ENCODE measurements at places on chromosomes 11 and 22. TPM values are rescaled to one million over a fixed set of nuclear protein-coding genes. Genes with fewer than 3 reads are reported as not detected.

GRCh38 chr22:16824716-16825687 lies at the start of gene XKR3:
TSS of gene XKR3 (minus strand) at chr22:16825411. CDS start at chr22:16808073, 17,338 bp downstream.
- no peak within 1 kb of the TSS for H3K27ac ChIP-seq
- H3K27me3 ChIP-seq = no peaks in the 10 kb centered on the region
- H3K36me3 ChIP-seq = no peaks in the 10 kb centered on the region
- H3K4me1 ChIP-seq = no peaks in the 10 kb centered on the region

DNA sequence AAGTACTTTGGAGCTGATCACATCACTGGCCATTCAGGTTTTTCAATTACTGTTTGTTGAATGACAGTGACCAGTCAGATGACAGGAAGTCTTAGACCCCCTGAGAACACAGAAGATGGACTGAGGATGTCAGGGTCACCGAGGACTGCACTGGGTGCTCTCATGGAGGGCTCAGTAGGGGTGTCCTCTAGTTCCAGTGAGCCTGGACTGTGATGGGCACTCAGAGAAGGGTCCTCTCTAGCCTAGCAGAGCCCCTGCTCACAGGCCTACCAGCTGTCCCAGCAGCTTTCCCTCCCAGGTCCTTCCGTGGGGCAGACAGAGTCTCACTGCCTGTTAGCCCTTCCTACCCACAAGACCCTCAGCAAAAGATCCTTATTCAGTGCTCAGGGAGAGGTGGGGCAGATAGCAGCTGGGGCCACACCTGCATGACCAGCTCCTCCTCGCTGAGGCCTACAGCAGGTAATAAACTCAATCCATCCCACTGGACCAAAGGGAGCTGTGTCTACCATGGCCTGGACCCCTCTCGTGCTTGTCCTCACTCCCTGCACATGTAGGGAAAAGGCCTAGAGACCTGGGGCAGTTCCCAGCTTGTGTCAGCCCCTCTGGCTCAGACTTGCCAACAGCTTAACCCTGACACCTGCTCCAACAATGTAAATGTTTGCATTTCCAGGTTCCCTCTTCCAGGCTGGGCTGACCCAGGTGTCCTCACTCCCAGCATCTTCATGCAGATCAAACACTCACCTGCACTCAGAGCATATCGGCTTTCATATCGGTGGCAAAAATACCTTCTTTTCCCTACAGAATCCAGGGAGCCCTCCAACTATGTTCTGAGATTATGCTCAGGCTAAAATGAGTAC lies 25.2 kb upstream of the VPREB1 start:
- no peak for DNase-seq
- no peak overlapping the region for H3K4me3 ChIP-seq
- H3K36me3 ChIP-seq = no peaks in the 10 kb centered on the region
- H3K4me1 ChIP-seq = no peaks in the 10 kb centered on the region
- no peak overlapping the region for H3K27ac ChIP-seq

- DNase-seq = no peak
- H3K4me1 ChIP-seq = peaks cover 52% of the 10 kb centered on the region
- H3K36me3 ChIP-seq = no peaks in the 10 kb centered on the region
Measured at GRCh38 chr11:117094776-117095175, 3.5 kb downstream of the SIK3 start.

- peaks cover under 1% of the 10 kb centered on the region for H3K36me3 ChIP-seq
- H3K27ac ChIP-seq = no peak overlapping the region
- no peaks in the 10 kb centered on the region for H3K4me1 ChIP-seq
- no peak for DNase-seq
Measured at GRCh38 chr11:113334183-113334582, 19.8 kb downstream of the TTC12 start.

DNA sequence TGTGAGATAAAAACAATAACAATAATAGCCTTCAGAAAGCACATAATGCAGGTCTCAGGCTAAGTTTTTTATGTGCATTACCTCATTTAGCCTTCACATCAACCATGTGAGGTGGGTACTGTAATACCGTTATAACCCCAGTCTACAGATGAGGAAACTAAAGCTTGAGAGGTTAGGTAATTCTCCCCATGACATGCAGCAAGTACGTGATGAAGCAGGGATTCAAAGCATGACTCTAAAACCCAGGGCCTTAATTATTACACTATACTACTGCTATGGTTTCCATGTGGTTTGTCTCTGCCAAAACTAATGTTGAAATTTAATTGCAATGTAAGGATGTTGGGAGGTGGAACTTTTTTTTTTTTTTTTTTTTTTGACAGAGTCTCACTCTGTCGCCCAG lies 37.7 kb upstream of the FDX1 start:
- no peaks in the 10 kb centered on the region for H3K27me3 ChIP-seq
- no peaks in the 10 kb centered on the region for H3K36me3 ChIP-seq
- DNase-seq = no peak
- no peak overlapping the region for H3K27ac ChIP-seq

DNA sequence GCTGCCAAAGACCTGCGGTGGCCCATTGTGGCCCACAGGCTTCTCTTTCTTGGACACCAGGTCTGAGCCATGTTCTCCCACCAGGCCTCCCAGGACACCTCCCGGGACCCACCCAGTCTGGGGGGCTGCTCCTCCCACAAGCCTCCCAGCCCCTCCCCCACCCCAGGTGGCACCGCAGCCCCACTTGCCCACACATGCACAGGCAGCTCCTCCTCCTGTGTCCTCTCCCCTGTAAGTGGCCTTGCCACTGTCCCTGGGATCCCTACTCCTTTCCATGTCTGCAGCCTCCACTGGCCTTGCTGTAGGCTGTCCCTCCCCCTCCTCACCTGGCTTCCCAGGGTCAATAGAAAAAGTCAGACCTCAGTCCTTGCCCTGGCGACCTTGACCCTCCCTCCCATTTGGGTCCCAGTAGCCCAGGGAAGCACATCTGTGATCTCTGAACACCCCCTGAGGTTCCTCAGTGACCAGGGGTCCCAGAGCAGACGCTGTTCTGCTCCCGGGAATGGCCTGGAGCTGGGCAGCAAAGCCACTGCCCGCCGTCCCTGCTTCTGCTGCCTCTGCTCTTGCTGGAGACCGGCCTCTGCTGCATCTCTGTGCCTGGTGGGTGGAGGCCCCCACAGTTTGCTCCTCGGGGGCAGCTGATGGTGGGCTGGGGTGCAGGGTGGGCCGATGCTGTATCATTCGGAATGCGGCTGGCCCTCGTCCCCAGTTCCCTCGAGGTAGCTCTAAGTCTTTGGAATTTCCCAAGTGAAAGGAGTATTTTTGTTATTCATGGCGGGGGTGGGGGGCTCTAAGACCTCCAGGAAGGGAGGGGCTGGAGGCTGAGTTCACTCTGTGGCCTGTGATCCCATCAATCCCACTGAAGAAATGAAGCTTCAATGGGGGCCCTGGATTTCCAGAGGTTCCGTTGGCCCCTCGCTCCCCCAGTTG lies 43.6 kb downstream of the ARHGAP8 start:
- H3K4me1 ChIP-seq = no peaks in the 10 kb centered on the region
- H3K27ac ChIP-seq = no peak overlapping the region
- H3K4me3 ChIP-seq = no peak overlapping the region
- no peaks in the 10 kb centered on the region for H3K36me3 ChIP-seq

- H3K27me3 ChIP-seq = no peaks in the 10 kb centered on the region
- H3K4me3 ChIP-seq = no peak overlapping the region
- no peak overlapping the region for H3K27ac ChIP-seq
- H3K4me1 ChIP-seq = no peaks in the 10 kb centered on the region
- no peak for DNase-seq
Measured at GRCh38 chr11:47057365-47057764, 119.3 kb downstream of the ARFGAP2 start.

DNA sequence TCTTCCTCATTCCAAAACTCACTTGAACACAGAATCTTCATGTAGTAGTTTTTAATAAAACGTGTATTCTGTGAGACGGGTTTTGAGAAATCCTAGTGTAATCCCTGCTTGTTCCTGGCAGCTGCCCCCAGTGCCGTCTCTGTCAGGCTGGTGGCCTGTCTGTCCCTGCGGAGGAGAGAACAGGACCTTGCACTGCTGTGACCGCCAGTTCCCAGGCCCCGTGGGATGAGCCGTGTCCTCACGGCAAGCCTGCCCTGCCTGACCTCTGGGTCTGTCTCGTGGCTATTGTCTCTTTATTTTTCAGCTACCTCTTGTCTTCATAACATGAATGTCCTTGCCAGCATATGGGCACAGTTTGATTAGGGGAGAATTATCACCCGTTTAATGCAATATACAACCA lies 535.5 kb upstream of the B3GAT1 start:
- DNase-seq = no peak
- H3K4me3 ChIP-seq = no peak overlapping the region
- H3K36me3 ChIP-seq = no peaks in the 10 kb centered on the region
- H3K27me3 ChIP-seq = no peaks in the 10 kb centered on the region
- peaks cover 8% of the 10 kb centered on the region for H3K4me1 ChIP-seq
- H3K27ac ChIP-seq = no peak overlapping the region

- no peak overlapping the region for H3K27ac ChIP-seq
- peaks cover 35% of the 10 kb centered on the region for H3K27me3 ChIP-seq
- no peak overlapping the region for H3K4me3 ChIP-seq
- DNase-seq = no peak
- peaks cover 16% of the 10 kb centered on the region for H3K4me1 ChIP-seq
Measured at GRCh38 chr11:2420502-2421225, 20.1 kb downstream of the TSSC4 start.

DNA sequence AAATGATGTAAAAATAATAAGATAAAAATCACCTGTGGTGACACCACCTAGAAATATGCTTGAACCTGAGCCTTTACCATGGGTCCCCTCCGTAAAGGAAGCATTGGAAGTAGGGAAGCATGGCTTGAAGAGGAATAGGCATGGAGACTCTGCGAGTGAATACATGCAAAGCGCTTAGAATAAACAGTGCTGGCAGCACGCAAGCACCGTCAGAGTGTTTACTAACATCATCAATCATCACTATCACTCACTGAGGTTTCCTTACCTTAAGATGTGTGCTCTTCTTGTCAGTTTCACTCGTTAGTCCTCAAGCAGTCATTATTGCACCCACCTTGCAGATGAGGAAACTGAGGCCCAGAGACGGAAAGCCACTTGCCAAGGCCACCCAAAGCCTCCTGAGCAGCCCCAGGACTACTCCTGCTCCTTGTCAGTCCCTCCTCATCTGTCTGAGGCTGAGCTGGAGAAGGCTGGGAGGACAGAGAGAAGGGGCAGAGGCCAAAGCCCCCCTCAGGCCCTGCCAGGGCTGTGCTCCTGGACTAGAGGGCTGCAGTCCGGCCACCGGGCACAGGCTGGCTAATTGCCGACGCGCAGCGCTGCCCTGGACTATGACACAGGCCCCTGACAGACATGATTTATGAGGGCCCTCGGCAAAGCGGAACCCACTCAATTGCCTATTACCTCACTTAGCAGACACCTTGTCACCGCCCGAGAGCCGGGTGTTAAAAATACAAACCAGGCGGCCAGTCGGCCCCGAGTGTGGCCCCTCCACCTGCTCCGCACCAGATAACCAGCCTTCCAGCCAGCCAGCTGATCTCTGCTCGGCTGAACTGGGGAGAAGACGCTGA lies 168.9 kb downstream of the MN1 start:
- no peak overlapping the region for H3K27ac ChIP-seq
- H3K36me3 ChIP-seq = no peaks in the 10 kb centered on the region
- no peak overlapping the region for H3K4me3 ChIP-seq

GRCh38 chr11:745428-745827 lies 1.8 kb upstream of the TALDO1 start:
- H3K27ac ChIP-seq = no peak overlapping the region
- H3K4me3 ChIP-seq = no peak overlapping the region
- DNase-seq = no peak

GRCh38 chr11:73576185-73576614 lies 21.7 kb downstream of the FAM168A start:
- no peak overlapping the region for H3K27ac ChIP-seq
- H3K27me3 ChIP-seq = no peaks in the 10 kb centered on the region
- no peaks in the 10 kb centered on the region for H3K4me1 ChIP-seq
- no peak for DNase-seq
- no peak overlapping the region for H3K4me3 ChIP-seq

DNA sequence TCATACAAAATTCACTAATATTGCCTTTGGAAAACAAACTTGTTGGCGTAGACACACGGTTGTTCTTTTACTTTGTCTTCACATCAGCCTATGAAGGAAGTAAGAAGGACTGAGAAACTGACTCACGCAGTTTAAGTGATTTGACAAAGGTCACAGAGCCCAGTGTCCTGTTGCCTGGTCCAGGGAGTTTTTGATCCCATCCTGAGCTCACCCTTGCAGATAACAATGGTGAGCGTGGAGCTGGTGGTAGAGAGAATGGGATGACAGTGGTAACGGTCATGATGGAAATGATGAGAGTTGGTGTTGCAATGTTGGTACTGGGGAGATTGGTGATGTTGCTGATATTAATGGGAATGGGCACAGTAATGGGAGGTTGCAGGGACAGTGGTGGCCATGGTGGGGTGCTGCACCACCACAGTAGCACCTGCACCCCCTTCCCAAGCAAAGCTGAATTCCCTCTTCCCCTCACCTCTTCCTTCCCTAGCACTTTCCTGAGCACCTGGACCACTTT lies 22.0 kb downstream of the CREB3L1 start:
- no peak for DNase-seq
- no peak overlapping the region for H3K4me3 ChIP-seq
- no peaks in the 10 kb centered on the region for H3K36me3 ChIP-seq

GRCh38 chr11:116792144-116792868 lies 627 bp upstream of the APOA5 start:
- H3K4me1 ChIP-seq = peaks cover 10% of the 10 kb centered on the region
- H3K36me3 ChIP-seq = no peaks in the 10 kb centered on the region
- DNase-seq = no peak
- no peaks in the 10 kb centered on the region for H3K27me3 ChIP-seq

DNA sequence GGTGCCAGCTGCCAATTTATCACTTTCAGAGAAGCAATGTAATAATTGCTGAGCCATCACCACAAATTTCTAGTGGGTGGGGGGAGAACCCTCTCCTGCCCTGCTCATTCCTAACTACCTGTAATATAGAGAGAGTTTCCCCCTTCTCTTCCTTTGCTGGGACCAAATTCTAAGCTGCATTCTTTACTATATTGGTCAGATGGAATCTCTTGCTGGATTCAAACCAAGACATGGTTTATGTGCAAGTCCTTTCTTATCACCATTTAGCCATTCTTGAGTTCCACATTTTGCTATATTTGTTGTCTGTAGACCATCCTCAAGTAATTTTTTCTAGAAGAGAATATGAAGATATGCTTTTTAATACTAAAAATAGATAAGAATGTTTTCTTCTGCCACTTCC lies 452.1 kb downstream of the MN1 start:
- H3K4me3 ChIP-seq = no peak overlapping the region
- no peak overlapping the region for H3K27ac ChIP-seq
- H3K36me3 ChIP-seq = no peaks in the 10 kb centered on the region
- no peak for DNase-seq
- no peaks in the 10 kb centered on the region for H3K4me1 ChIP-seq

GRCh38 chr11:69178819-69179482 lies 23.2 kb downstream of the SMIM38 start:
- DNase-seq = no peak
- no peaks in the 10 kb centered on the region for H3K36me3 ChIP-seq
- peaks cover 3% of the 10 kb centered on the region for H3K4me1 ChIP-seq
- no peak overlapping the region for H3K4me3 ChIP-seq
- H3K27me3 ChIP-seq = peaks cover 3% of the 10 kb centered on the region
- no peak overlapping the region for H3K27ac ChIP-seq

The PAX6 gene
- total RNA-seq = 0.38 TPM

The TMEM184B gene
- 22.8 TPM for total RNA-seq

The DEUP1 gene
- total RNA-seq = not detected

The GPR83 gene
- not detected for total RNA-seq

Measured in esophagus squamous epithelium (tissue), 5 donors.